ENCODE measurements at places on chromosomes 12 and 14.

GRCh38 chr14:21069388-21070082 lies 569 bp upstream of the ARHGEF40 start:
- DNase-seq = no peak

GRCh38 chr12:11969437-11970154 lies 101.1 kb upstream of the BCL2L14 start:
- DNase-seq = no peak

DNA sequence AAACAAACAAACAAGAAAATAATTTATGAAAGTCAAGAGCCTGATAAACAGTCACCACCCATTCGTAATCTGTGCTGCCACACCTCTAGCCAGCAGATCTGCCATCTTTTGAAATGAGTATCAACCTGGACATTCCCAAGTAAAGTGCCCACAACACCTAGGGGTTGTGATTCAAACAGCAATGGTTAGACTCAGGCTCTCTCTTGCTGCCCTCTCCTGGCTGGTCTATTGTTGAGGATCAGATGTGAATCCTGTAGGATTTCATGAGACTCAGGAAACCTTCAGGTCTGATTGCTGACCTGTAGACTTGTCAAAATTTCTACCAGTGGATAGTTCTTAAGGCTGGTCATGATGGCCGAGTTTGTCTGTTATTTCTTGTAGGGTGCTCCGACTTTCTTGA lies 26.8 kb downstream of the DGLUCY start:
- DNase-seq = no peak

- DNase-seq = no peak
Observed at GRCh38 chr14:71532344-71532743, 399.9 kb upstream of the RGS6 start.

Data from stimulated activated naive CD8-positive, alpha-beta T cell treated with anti-CD3 and anti-CD28 coated beads, Interleukin-15, amount 100 ng/mL, for 72 hours (primary cell).